Hematopoietic multipotent progenitor cell treated with erythropoietin and hydrocortisone succinate and interleukin-3 and kit ligand, for 8 days (in vitro differentiated cells): ENCODE measurements at places on chromosomes 12 and 14.

GRCh38 chr14:97995038-97995437 lies 1197.9 kb downstream of the VRK1 start:
- no peak for DNase-seq

GRCh38 chr12:91974541-91975085 lies 171.0 kb downstream of the BTG1 start:
- no peak for DNase-seq

GRCh38 chr12:82910246-82910893 lies 223.7 kb downstream of the TMTC2 start:
- DNase-seq, result no peak

- no peak for DNase-seq
Measured at GRCh38 chr14:72662214-72662613, 231.7 kb downstream of the DPF3 start.

DNA sequence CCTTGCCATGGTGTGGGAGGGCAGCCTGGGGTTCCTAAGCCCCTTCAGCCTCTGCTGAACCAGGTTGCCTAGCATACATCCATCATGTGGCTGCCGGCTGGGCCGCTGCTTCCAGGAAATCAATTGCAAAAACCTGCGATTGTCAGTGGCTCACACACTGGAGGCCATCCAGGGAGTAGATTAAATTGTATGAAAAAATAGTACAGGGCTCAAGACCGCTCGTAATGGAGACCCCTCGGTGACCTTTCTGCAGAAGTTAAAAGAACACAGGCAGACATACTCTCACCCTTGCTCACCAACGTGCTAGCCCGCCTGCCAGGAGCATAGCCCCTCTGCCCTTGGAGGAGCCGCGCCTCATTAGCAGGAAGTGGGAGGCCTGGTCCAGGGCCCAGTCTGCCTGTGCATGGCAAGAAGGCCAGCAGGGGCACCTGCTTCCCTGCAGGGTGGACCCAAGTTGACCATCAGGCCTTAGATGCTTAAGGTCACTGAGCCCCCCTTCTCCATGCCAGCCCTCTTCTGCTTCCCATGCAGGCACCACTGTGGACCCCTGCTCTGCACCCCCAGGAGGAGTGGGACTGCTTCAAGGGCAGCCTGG lies 31.4 kb upstream of the CIPC start:
- no peak for DNase-seq

- DNase-seq, result no peak
Measured at GRCh38 chr12:67504026-67504425, 144.5 kb upstream of the DYRK2 start.

DNA sequence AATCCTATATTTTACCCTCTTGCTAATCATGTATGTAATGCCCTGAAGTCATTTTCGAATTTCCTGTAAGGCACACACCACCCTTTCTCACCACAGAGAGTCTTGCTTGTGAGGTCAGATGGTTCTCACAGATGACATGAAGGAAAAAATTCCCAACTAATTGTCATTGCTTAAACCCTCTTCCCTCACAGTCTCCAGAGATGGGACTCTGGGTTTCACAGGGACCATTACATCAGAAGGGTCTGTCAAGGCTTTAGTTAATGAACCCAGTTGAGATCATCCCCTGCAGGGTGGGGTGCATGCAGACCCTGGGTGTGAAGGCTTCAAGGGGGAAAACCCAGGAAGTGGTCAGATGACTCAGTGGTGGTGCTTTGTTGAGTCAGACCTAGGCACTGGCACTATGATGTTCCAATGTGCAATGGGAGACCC lies 229.6 kb downstream of the BCAT1 start:
- peak; percentile 16 for DNase-seq

DNA sequence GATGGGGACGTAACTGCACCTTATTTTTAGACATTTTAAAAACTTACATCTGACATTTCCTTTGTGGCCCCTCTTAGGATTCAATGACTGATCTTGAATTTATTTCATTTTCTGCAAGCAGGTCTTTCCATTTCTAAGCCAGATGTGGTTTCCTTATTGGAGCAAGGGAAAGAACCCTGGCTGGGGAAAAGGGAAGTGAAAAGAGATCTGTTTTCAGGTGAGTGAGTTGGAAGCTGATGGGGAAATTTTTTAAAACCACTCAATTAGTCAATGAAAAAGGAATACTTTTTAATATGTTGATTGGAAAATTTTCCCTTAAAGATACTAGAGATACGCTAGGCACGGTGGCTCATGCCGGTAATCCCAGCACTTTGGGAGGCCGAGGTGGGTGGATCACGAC lies 2.6 kb downstream of the ZNF140 start:
- DNase-seq, result no peak

GRCh38 chr12:49322367-49322707 lies 718 bp upstream of the TROAP start:
- no peak for DNase-seq
